ENCODE measurements at places on chromosomes 4 and X.

DNA sequence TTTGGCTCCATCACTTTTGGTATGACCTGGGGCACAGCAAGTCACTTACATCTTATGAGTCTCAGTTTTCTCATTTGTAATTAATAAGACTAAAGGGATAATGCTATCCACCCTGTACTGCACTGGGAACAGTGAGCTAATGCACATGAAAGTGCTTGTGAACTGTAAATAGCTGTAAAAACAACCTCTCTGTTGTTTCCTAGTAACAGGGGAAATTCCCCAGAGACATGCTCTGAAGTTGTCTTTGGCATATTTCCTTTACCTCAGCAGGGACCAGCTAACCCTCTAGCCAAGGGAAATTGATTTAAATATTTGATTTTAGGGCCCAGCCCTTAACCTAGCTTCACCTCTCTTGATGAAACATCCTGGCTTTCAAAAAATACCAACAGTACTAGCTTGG, 6.1 kb upstream of the CYSLTR1 start:
- DNase-seq, result no peak

GRCh38 chr4:100189820-100190642, at the start of gene DDIT4L:
TSS of gene DDIT4L (minus strand) at chr4:100190468. CDS start at chr4:100189983, 485 bp downstream.
- no peak for DNase-seq

- no peak for DNase-seq
Observed at GRCh38 chr4:118954246-118954645, 65.6 kb downstream of the SYNPO2 start.

GRCh38 chr4:54781756-54782155, 124.0 kb downstream of the KIT start:
- DNase-seq, result no peak

- DNase-seq, result no peak
Observed at GRCh38 chr4:115824630-115825029, 711.2 kb upstream of the NDST4 start.

- DNase-seq, result peak; percentile 5
Observed at GRCh38 chrX:132171881-132172280, 44.1 kb upstream of the FRMD7 start.

Measured in non-pigmented ciliary epithelial cell (primary cell).